ENCODE measurements at places on chromosomes 2 and 18. TPM values are rescaled to one million over a fixed set of nuclear protein-coding genes. Genes with fewer than 3 reads are reported as not detected.

Gene NMUR1
- 0.41 TPM for total RNA-seq

Gene SOX11
- 345 TPM for total RNA-seq

Gene PARD3B
- total RNA-seq: 4.5 TPM

Gene LAMA1
- total RNA-seq: 12.2 TPM

Gene AGAP1
- total RNA-seq: 27.3 TPM

Gene IL18RAP
- total RNA-seq: 0.41 TPM

Gene LYPD6B
- total RNA-seq: 4.5 TPM

Gene MRO
- total RNA-seq: 0.82 TPM

Gene CHRNG
- not detected for total RNA-seq

DNA sequence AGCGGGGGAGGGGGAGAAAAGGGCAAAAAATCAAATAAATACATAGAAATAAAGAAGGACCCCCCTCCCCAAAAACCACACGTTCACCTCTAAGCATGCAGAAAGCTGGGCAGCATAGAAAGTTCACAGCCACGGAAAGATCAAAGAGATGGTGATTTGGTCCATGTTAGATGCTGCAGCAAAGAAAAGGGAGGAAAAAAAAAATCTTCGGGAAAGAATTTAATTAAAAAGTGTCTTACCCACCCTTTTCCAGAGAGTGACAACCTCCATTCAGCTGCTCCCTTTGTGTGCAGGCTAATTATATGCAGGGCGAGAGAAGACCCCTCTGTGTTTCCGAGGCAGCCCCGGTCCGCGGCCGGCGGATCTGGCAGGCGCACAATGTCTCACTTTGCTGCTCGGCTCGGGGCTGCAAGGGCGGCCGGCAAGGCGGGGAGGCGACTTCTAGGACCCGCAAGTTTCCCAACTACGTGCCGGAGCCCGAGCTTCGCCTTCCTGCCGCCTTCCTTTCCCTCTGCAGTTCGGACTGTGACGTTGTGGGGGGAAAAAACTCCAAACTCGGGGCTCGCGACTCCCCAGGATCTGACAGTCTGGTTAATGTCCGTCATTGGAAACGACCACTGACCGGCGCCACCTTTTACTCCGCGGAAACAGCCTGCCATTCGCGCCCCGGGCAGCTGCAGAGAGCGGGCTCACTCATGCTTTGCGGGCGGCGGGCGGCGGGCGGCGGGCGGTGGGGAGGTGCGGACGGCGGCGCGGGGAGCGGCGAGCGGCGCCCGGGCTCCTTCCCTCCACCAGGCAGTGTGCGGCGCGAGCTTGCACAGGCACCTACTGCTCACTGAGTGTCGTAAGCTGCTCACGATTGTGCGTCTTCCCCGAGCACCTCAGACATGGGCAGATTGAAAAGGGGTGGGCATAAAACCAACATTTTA lies at the start of gene LRRTM1:
LRRTM1 (minus strand) TSS at position 844 of the 929 bp plus-strand sequence. CDS start 933 bp downstream, outside the sequence.
- DNase-seq: peak; percentile 58

GRCh38 chr2:176552501-176553135 lies 283.4 kb downstream of the MTX2 start:
- no peak for DNase-seq

DNA sequence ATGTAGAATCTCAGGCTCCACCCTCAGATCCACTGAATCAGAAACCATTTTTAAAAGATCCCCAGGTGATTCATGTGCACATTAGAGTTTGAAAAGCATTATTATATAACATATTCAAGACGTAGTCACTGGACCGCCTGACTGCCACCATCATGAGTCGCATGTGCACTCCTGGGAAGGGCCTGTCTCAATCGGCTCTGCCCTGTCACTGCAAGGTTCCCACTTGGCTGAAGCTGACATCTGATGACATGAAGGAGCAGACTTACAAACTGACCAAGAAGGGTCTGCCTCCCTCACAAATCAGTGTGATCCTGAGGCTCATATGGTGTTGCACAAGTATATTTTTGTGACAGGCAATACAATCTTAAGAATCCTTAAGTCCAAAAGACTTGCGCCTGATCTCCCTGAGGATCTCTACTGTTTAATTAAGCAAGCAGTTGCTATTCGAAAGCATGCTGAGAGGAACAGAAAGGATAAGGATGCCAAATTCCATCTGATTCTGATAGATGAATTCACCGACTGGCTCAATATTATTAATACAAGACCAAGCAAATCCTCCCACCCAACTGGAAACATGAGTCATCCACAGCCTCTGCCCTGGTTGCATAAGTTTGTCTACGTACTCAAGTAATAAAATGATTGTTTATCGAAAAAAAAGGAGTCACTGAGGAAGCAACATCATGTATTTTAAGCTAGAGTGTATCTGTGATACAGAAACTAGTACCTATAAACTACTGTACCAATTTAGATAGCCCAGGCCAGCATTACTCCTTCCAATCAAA lies 26.2 kb downstream of the ATAD2B start:
- DNase-seq: peak; percentile 9

- DNase-seq: no peak
Observed at GRCh38 chr18:78596794-78597345, 382.7 kb upstream of the SALL3 start.

DNA sequence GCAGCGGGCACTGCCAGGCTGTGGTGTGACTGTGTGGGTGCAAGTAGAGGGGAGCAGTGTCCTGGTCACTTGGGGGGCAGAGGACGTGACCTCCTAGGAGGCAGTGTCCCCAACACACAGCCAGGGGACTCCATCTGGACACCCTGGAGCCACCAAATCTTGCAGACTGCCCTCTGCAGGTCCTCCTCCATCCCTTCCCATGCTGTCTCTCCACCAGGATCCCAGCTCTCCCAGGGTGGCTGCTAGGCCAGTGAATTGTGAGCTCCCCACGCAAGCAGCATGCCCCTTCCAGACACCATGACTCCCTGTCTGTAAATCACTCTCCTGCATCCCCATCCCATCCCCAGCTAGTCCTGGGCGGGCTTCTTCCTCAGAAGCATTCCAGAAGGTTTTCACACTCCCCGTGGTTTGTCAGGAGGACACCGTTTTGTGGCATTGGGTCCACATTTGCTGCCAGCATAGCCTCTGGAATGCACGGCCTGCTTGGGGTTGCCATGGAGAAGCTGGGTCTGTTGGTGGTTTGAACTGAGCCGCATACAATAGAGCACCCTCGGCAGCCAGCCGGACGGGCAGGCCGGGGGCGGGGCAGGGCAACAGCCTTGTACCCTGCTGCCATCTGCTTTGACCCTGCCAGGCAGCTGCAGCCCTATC lies 210.7 kb downstream of the KLHL29 start:
- DNase-seq: peak; percentile 19

DNA sequence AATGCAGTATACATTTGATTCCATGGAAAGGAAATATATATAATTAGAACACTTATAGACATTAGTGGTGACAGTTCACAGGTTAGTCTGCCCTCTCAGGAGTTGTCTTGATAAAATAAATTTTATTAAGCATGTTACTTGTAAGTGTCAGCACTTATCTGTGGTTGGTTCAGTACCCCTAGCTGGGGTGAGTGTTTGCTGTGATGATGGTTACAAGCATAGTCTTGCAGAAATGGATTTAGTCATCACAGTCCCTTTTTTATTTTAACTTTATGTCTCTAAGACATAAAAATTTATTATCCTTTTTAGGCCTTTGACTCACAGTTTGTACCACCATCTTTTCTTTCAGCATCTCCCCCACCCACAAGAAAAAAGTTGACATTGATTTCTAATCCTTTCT lies 52.1 kb downstream of the NCK2 start:
- no peak for DNase-seq

GRCh38 chr2:207528980-207529329 lies 807 bp upstream of the CREB1 start:
- DNase-seq: peak; percentile 22

GRCh38 chr2:85704800-85705679 lies 10.9 kb downstream of the GNLY start:
- DNase-seq: no peak

GRCh38 chr2:207487650-207488311 lies 42.0 kb upstream of the CREB1 start:
- DNase-seq: no peak

DNA sequence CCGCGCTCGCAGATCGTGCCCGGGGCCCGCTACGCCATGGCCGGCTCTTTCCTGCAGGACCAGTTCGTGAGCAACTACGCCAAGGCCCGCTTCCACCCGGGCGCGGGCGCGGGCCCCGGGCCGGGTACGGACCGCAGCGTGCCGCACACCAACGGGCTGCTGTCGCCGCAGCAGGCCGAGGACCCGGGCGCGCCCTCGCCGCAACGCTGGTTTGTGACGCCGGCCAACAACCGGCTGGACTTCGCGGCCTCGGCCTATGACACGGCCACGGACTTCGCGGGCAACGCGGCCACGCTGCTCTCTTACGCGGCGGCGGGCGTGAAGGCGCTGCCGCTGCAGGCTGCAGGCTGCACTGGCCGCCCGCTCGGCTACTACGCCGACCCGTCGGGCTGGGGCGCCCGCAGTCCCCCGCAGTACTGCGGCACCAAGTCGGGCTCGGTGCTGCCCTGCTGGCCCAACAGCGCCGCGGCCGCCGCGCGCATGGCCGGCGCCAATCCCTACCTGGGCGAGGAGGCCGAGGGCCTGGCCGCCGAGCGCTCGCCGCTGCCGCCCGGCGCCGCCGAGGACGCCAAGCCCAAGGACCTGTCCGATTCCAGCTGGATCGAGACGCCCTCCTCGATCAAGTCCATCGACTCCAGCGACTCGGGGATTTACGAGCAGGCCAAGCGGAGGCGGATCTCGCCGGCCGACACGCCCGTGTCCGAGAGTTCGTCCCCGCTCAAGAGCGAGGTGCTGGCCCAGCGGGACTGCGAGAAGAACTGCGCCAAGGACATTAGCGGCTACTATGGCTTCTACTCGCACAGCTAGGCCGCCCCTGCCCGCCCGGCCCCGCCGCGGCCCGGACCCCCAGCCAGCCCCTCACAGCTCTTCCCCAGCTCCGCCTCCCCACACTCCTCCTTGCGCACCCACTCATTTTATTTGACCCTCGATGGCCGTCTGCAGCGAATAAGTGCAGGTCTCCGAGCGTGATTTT lies 7.6 kb downstream of the TBR1 start:
- peak; percentile 58 for DNase-seq

DNA sequence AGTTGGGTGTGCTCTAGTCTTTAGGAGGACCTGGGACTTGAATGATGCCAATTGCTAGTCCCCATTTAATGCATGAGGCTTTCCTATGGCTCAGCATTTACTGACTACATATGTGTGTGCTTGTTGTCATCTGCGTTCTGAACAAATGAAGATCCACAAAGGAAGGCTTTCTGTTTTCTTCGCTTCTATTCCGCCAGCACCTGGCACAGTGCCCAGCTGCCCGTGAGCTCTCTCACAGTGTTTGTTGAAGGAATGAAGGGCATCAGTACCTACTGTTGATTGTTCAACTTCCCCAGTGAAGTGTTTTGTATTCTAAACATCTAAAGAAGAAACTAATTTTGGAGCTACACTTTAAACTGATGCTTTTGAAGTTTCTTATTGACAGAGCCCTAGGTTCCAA lies 122.4 kb upstream of the LINC00305 start:
- DNase-seq: no peak

GRCh38 chr2:97723156-97724072 lies 10.0 kb downstream of the ZAP70 start:
- no peak for DNase-seq

DNA sequence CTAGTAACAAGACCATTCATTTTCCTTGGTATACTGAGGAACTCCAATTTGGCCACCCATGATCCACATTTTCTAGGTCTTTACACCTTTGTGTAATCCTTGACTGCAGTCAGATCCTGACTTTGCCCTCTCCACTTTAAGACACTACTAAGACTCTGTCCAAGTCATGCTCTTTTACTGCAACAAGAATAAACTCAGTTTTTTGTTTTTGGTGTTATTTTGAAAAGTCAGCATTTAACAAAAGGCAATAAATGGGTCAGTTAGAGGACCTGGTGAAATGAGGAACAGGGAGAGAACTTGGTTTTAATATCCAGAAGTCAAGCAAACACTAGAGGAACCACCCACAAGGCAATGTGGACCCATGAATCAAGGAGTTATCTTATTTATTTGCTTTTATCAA lies 252.2 kb upstream of the RBBP8 start:
- DNase-seq: no peak

DNA sequence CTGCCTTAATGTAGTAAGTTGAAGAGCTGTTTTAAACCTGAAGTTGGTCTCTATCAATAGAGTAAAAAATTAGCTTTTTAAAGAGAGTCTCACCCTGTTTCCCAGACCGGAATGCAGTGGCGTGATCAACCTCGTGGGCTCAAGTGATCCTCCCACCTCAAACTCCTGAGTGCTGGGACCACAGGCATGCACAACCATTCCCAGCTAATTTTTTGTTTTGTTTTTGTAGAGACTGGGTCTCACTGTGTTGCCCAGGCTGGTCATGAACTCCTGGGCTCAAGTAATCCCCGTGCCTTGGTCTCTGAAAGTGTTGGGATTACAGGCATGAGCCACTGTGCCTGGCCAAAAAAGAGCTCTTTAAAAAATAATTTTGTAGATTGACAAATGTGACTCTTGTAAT lies 40.3 kb downstream of the CRIM1 start:
- no peak for DNase-seq

DNA sequence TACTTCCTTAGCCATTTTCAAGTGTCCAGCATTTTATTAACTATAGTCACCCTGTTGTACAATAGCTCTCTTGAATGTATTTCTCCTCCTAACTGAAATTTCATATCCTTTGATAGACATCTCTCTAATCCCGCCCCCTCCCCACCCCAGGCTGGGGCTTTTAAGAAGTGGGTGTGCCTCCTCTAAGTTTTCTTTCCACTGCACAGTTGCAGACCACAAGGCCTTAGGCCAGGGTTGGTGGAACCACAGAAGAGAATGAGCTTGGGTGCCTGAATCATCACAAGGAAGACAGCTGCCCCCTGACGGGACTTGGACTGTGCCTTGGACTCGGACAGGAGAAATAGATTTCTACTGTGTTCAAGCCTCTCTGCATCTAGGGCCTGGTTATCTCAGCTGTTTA lies 193.4 kb downstream of the HAUS1 start:
- DNase-seq: no peak

DNA sequence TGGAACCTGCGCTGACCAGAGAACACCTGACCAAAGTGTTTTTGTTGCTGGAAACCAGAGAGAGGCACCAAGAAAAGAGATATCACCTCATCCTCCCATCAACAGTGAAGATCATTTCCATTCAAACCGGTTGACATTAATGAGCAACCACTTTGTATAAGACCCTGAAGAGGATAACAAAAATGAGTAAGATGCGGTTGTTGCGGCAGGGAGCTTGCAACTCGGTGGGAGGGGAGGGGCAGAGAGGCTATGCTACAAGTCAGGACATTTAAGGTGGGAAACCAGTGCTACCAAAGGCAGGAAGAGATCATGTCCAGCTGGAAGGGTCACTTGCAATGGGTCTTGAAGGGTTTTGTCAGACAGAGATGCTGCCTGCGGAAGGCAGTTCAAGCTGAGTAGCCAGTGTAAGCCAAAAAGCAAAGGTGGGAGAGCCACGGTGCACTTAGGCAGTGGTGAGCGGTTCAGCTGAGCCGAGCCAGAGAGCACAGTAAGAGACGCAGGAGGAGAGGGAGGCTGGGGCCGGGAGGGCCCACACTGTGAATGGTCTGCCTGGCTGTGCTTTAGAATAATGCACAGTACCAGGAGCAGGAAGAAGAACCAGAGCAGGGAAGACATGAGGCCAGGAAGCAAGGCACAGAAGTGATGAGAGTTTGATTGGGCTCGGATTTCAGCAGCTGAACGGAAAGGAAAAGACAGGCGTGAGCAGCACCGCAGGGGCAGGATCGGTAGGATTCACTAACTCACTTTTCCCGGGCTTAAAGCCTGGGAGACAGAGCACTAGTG lies 24.4 kb upstream of the DTNB start:
- DNase-seq: no peak

- DNase-seq: no peak
Observed at GRCh38 chr2:142562900-142563299, 314.6 kb upstream of the KYNU start.

Measured in frontal cortex (tissue), 4 donors.